Suprapubic skin (tissue), 4 donors: ENCODE measurements at places on chromosomes 6 and 20. TPM values are rescaled to one million over a fixed set of nuclear protein-coding genes. Genes with fewer than 3 reads are reported as not detected.

Gene MYL9
- 31.0 TPM for total RNA-seq

Gene CD24
- 80.7 TPM for total RNA-seq

Gene FAM83D
- 3.9 TPM for total RNA-seq

Gene SMPDL3A
- total RNA-seq = 98.0 TPM

Gene ADGRF4
- total RNA-seq = 45.0 TPM

Gene BMP7
- total RNA-seq = 32.9 TPM

Gene DIDO1
- 73.8 TPM for total RNA-seq

Gene LPA
- not detected for total RNA-seq

Gene CLPSL2
- not detected for total RNA-seq

Gene GRM1
- total RNA-seq = 0.25 TPM

Gene ZSCAN23
- 0.68 TPM for total RNA-seq
